ENCODE measurements at places on chromosomes 4 and X.
A peak's percentile ranks its signal among the peaks of the same experiment; 100 is the strongest.

DNA sequence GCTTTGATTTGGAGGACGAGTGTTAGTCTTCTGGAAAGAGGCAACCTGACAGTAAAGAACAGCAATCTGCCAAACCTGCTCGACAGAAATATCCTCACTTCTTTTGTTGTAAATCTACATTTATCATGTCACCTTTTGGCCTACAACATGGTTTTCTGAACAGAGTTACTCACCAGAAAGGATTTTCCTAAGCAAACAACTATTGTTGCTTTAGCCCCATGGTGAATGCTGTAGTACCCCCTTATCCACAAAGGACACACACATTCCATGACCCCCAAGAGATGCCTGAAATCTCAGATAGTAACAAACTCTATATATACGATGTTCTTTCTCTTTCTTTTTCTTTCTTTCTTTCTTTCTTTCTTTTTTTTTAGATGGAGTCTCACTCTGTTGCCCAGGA is 42.7 kb downstream of the TMEM150C start:
- no peak for DNase-seq

- DNase-seq, result no peak
These were observed 83.4 kb downstream of the TMEM164 start for GRCh38 chrX:110086162-110086915.

DNA sequence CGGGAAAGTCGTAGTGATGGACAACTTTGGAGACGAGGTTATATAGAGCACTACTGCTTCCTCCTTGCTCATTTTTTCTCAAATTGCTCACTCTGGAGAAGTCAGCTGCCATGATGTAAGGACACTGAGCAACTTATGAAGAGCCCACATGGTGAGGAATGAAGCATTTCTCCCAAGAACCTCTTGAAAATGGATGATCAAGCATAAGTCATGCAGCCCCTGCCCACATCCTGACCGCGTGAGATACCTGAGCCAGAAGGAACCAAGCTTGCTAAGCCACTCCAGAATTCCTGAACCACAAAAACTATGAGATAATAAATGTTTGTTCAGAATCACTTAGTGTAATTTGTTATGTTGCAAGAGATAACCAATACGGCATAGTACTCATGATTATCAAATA is 42.8 kb downstream of the PDE5A start:
- DNase-seq, result no peak

DNA sequence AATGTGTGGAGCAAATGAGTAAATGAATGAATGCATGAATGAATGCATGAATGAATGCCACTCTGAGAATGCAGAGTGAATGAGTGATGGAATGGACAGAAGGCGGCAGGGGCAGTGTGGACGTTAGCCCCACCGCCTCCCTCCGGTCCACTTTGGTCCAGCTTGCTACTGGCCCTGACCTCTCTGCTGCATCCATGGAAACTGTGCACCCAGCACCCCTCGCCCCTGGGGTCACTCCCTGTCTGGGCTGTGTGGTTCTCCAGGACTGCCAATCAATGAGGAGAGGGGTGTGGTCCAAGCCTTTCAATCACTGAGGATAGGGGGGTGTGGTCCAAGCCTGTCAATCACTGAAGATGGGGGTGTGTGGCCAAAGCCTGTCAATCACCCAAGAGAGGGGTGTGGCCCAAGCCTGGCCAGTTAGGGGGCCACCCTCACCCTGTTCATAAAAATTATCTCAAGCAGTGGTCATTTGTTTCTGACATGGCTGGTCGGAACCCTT is 39.2 kb upstream of the ASMTL start:
- DNase-seq, result peak; percentile 55

DNA sequence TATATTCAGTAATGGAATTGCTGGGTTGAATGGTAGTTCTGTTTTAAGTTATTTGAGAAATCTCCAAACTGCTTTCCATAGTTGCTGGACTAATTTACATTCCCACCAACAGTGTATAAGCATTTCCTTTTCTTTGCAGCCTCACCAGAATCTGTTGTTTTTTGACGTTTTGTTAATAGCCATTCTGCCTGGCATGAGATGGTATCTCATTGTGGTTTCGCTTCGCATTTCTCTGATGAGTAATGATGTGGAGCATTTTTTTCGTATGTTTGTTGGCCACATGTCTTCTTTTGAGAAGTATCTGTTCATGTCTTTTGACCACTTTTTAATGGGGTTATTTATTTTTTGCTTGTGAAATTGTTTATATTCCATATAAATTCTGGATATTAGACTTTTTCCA is 13.6 kb upstream of the MAGED4B start:
- DNase-seq, result no peak

GRCh38 chr4:87166296-87166854 is 54.0 kb downstream of the KLHL8 start:
- DNase-seq, result no peak

DNA sequence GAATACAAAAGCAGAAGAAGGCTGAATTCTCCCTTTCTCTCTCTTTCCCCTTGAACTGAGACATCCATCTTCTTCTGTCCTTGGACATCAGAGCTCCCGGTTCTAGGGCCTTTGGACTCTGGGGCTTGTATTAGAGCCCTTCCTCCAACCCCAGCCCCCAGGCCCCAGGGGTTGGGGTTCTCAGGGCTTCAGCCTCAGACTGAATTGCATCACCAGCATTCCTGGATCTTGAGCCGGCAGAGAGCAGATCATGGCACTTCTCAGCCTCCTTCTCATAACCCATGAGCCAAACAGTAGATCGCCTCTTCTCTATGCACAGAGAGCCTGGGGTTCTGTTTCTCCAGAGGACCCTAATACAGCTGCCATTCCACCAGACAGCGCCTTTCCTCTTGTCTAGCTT is 25.3 kb upstream of the CLDN24 start:
- DNase-seq, result no peak

DNA sequence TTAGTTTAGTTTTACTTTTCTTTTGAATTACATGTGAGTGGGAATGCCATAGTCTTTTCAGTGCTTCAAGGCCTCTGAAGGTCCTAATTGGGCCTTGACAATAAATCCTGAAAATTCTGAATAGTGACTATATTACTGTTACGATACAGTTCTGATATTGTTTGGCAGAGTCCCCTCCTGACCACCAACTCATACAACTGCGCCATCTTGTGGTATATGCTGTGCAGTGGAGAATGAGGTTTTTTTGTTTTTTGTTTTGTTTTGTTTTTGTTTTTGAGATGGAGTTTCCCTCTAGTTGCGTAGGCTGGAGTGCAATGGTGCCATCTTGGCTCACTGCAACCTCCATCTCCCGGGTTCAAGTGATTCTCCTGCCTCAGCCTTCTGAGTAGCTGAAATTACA is 56.6 kb upstream of the CHRDL1 start:
- DNase-seq, result peak; percentile 36

- DNase-seq, result no peak
These were observed 251.7 kb downstream of the MAPK10 start for GRCh38 chr4:86108137-86108536.

- DNase-seq, result no peak
These were observed 23.8 kb downstream of the AFAP1 start for GRCh38 chr4:7915875-7916242.

- DNase-seq, result no peak
These were observed 47.1 kb downstream of the KLF3 start for GRCh38 chr4:38711066-38711465.

DNA sequence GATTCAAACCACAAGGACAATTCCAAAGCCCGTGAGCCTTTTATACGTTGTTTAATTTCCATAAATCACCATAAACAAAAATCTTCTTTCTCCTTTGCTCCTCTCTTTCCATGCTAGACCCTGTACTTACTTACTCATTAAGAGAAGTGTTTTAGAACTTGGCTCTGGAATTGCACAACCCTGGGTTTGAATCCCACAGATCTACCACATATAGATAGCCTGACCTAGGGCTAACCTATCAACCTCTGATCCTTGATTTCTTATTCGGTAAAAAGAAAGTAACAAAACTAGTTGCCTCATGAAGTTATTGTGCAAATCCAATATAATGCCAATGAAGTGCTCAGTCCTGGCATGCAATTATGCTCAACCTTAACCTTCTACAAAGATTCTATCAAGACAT is 68.8 kb downstream of the ZAR1 start:
- no peak for DNase-seq

- no peak for DNase-seq
These were observed 3.6 kb downstream of the SLC10A6 start for GRCh38 chr4:86845593-86845992.

- no peak for DNase-seq
These were observed 15.8 kb upstream of the ACE2 start for GRCh38 chrX:15616531-15616930.

- DNase-seq, result no peak
These were observed 3.2 kb downstream of the TIGD4 start for GRCh38 chr4:152776352-152776751.

DNA sequence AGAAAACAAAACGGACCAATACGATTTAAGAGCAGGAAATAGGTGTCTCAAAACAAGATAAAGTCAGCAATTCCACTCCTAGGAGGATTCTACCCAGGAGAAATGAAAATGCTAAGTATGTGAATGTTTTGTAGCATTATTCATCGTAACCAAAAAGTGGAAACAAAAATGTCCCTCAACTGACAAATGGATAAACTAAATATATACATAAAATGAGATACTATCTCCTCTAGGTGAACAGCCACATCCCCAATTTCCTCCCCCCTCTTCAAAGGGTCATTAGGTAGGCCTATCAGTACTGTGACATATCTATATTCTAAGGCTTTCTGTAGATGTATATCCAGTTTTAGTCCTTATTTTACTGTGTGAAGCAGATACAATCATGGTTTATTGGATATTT is 18.0 kb downstream of the DDX3X start:
- no peak for DNase-seq

DNA sequence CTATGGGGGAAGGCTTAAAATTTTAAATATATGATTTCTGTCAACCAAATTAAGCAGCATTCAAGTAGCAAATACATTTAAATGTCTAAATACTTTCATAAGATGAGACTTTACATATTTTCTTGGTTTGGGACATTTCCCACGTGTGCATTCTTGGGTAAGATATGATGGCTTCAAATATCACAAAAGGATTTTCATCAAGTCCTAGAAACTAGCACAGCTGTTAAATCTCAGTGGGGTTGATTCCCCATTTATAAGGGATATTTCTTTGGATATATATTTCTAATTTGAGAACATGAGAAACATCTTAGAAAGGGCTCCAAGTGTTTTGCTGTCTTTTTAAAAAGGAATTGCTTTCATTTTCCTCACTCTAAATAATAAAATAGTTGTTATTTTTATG is 90.2 kb downstream of the P2RY10 start:
- no peak for DNase-seq

DNA sequence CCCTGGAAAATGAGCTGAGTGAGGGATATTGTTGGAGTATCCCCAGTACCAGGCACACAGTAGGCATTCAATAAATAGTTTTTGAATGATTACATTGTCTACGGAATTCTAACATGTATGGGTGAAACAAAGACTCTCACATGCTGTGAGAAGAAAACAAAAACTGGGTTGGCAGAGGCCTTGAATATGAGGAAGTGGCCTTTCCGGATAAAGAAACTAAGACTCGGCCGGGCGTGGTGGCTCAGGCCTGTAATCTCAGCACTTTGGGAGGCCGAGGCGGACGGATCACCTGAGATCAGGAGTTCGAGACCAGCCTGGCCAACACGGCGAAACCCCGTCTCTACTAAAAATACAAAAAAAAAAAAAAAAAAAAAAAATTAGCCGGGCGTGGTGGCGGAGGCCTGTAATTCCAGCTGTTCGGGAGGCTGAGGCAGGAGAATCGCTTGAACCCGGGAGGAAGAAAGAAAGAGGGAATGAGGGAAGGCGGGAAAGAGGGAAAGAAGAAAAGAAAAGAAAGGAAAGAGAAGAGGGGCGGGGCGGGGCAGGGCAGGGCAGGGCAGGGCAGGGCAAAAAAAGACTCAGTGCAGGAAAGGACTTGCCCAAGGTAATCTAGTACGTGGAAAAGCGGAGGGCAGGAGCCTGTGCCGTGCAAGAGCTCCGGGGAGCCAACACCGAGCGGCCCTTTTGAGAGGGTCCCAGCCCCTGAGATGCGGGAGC is 689 bp upstream of the TMA16 start:
- no peak for DNase-seq

DNA sequence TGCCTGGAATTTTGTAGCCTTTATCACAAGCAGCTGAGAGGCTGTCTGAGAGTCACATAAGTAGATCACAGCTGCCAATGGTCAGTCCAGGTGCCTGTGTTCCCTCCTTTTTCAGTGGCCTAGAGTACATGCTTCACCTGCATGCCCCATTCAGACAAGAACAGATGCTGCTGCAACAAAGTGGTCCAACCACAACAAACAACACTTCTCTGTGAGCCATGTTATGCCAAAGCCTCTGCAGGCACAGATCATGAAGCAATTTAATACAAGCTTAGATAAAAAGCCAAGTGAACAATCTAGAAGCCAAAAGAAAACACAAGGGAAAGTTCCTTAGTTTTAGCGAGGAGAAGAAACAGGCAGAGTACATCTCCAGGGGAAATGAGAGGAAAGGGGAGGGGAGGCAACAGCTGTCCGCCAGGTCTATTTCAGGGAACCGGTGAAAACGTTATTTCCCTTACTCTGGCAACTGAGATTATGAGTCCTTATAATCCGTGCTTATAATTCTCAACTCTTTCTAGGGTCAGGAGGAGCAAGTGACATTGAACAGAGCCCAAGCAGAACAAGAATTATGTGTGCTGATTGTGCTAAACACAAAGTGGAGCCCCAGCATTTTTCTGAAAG is 92.6 kb downstream of the TSPAN5 start:
- DNase-seq, result no peak

- no peak for DNase-seq
These were observed 22.5 kb downstream of the PPA2 start for GRCh38 chr4:105451346-105451745.

DNA sequence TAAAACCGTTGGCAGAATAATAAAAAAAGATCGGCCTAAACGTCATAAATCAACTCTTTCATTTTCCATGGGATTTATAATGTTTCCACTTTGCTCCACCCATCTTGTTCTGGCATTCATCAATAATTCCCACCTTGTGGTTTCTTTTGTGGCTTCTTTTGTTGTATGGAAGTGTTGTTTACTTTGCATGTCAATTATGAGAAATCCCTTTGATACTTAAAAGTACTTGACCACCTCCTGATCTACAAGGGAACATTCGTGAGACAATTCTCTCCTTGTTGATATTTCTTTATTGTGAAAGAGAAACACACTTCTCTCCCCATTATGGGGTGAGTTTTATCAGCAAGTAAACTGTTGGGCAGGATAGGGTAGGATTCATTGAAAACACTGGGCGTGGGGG is 2.8 kb downstream of the AMELX start:
- DNase-seq, result no peak

DNA sequence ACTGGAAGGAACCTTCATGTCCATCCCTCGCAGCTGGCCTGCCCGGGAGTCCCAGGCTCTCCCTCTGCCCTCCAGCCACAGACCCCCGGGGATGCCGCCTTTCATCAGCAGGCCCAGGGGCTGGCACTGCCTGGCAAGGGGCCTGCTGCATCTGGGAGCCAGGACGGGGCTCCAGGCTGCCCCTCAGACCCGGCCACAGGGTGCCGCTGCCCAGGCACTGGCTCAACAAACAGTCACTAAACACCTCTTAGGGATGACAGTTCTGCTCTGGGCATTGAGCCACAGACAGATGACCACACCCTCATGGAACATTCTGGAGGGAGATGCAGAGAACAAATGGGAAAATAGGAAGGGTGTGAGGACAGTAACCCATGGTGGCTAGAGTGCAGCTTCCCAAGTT is 109.3 kb downstream of the HMX1 start:
- DNase-seq, result no peak

GRCh38 chr4:160299177-160299576 is 1196.3 kb downstream of the RAPGEF2 start:
- no peak for DNase-seq
